Activated gamma-delta T cell (primary cell): ENCODE measurements at places on chromosomes 2 and 18.

DNA sequence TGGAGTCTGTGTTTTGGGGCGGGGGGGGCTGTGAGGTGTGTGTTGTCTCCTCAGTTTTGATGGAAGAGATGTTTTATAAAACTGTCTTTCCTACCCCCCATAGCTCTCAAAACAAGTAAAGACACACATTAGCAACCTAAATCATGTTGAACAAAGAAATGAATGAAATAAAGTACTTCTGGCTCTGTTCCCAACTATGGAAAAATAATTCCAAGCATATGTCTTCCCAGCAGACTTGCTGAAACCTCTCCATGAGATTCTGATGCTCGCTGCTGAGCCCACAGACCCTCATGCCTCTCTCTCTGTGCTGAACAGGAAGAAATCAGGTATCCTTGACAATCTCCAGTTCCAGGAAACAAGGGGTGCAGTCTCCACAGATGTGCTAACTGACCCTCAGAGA, 226.7 kb upstream of the KLHL29 start:
- DNase-seq, result no peak

- DNase-seq, result no peak
Measured at GRCh38 chr18:75548353-75548905, 120.9 kb upstream of the SMIM21 start.

DNA sequence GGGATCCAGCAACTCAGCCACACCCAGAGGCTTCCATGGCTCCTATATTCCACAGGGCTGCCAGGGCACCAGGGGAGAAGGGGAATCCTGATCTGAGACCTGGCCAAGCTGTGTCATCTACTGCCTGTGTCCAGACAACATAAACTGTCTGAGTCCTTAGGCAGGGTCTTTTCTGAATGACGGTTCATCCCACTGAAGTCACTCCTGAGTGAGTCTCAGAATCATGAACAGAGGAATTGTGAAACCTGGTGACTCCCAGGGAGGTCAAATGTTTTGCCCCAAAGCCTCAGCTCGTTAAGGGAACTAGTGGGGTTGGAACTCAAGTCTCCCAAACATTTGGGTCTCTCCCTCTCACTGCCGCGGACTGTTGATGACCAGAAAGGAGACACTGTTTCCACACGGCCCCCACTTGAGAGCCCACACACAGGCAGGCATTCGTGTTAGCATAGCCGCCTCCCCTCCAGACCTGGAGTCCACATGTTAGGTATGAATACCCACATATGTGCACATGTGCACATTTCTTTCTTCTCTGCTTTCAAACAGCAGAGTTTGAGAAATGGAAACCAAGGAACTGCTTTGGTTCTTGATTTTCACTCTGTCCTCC, 125.0 kb upstream of the MSH6 start:
- no peak for DNase-seq

DNA sequence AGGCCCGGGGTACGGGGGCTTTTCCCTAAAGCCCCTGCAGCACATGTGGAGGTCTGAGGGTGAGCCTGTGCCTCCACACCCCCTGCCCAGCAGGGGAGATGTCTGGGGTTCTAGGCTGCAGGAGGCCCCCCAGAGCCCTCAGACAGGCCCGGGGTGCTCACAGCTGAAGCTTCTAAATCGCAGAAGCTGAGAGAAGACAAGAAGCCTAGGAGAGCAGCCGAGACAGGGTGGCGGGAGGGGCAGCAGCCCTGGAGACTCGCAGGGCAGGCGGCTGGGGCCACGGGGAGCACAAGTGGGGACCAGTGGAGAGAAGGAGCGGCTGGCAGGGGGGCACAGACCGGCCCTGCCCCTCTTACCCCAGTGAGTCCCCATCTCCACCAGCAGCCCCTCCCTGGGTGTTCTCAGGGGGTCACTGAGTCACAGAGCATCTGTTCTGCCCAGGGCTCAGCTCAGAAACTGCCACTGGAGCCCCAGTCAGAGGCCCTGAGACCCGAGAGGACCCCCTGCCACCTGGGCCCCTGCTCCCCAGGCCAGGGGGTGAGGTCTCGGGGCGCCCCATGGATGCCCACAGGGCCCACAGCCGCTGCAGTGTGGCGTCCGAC, 26.1 kb downstream of the GPC1 start:
- no peak for DNase-seq

DNA sequence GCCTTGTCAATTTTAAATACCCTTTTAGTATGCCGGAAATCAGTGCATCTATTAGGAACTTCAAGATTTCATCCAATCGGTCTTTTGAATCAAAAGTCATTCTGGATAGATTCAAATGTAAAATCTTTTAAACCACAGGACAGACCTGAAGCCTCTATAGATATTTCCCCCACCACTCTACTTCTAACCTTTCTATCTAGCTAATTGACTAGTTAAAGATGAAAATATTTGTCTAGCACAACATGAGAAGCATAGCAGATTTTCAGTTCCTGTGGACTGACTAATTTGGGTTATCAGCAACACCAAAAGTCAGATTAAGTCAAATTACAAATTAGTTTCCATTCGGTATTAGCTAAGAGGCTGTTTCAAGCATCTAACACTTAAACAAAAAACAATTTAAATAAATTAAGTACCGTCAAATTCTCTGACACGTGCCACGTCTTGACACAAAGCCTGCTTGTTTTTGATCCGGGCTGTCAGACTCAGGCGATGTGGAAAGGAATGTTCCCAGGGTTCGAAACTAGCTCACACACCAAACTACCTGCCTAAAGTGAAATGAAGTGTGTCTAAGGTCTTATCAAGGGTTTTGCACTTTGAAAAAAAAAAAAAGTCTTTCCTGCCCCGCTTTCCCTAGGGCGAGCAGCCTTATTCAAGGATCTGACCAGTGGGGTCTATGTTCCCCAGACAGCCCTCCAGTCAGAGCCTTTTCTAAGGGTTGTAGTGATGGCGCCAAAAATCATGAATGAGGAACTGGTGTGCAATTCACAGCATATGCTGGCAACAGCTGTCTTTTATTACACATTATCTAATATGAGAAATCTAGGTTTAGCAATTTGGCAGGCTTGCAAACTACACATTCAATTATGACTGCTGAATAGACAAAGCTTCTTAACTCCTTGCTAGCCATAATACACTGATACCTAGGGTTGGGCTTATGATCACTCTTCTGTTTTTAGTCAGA, 4.7 kb downstream of the CYTIP start:
- DNase-seq, result no peak

- DNase-seq, result no peak
Measured at GRCh38 chr18:3916082-3916481, 466.1 kb downstream of the TGIF1 start.

GRCh38 chr2:20418519-20418918, 28.4 kb upstream of the RHOB start:
- no peak for DNase-seq

DNA sequence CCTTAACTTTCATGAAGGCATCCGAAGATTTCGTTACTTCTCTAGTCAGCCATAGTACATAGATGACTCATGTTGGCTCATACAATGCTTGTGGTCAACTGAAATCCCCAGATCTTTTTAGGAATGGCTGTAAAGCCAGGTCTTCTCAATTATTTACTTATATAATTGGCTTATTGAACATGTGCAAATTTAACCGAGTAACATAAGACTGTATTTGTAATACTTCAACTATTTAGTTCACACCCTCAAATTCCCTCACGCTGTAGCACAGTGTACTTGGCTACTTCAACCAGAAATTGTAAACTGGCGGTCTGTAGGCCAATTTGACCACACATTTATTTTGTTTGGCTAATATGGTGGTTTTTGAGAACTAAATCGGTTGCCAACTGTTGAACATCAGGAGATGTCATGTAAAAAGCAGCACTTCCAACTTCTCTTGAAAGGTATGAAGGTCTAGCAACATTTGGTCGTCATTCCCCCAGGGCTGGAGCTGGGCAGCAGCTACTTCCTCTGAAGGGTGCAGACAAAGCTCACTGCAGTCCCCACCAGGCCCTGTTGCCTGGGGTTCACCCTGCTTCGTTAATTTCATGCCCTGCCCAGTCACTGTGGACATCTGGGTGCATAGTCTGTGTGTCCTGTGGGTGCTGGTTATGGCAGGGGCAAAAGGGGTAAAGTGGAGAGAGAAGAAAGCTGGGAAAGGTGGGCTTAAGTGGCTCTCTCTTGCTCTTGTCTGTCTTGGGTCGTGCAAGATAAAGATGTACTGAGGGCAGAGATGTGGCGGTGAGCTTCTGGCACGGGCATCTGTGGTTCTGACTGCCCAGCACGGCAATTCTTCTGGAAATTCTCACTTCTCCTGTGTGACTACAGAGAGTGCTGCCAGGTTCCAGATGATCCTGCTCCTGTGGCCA, 3.2 kb upstream of the SH3RF3 start:
- no peak for DNase-seq

DNA sequence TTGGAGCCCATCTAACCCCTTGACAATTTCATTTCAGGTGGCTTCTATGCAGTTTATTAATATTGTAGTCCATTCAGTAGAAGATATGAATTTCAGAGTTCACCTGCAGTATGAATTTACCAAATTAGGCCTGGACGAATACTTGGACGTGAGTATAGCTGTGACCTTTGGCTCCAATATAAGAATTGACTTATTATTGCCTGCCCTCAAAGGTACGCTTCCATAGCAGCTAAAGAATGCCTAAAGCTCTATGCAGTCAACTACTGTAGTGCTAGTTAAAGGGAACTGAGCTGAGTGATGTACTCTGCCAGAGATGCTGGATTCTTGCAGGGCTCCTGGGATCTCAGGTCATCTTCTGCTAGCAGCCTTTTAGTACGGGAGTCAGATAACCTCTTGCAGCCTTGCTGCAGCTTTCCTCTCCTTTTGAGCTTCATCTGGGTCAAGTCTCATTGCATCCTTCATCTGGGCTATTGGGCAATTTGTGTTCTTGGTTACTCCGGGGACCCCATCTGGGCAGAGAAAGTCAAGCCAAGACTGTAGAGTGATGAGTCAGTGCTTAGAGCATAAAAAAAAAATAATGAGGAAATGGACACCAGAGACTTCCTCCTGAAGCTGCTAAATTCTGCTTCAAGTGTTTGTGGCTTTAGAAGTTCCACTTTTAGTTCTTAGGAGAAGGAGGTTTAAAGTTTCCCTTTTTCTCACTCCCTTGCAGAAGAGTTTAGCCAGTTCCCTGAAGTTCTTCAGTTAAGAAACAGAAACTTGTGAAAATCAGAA, 105.6 kb downstream of the PRPF40A start:
- no peak for DNase-seq

GRCh38 chr2:30026091-30027055, 105.0 kb upstream of the ALK start:
- DNase-seq, result peak; percentile 4

- no peak for DNase-seq
Measured at GRCh38 chr2:216031960-216032689, 18.8 kb upstream of the MREG start.

- no peak for DNase-seq
Measured at GRCh38 chr18:40250236-40250635, 1704.8 kb upstream of the PIK3C3 start.

- no peak for DNase-seq
Measured at GRCh38 chr18:63368611-63369010, 1.6 kb upstream of the KDSR start.

- DNase-seq, result no peak
Measured at GRCh38 chr2:80050246-80050645, 254.3 kb downstream of the LRRTM1 start.

- no peak for DNase-seq
Measured at GRCh38 chr18:43916984-43917383, 639.7 kb upstream of the SYT4 start.

DNA sequence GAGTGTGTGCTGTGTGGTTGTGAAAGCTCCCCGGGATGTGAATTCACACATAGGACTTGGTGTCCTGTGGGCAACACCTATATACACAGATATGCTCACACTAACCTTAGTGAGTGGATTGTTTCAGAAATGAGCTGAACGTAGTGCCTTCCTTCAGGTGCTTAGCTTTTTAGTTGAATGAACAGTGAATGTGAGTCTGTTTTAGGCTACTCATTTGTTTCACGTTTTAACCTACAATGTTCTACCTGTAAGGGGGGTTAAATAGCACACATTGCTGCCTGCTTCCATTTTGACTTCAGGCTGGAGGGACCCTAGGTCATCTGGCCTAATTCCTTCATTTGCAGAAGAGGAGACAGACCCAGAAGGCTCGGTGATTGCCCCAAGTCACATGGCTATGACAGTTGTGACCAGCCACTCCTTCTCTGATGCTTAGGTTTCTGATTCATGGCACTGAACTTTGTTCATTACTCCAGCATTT, 1.0 kb downstream of the PLEK start:
- DNase-seq, result no peak

DNA sequence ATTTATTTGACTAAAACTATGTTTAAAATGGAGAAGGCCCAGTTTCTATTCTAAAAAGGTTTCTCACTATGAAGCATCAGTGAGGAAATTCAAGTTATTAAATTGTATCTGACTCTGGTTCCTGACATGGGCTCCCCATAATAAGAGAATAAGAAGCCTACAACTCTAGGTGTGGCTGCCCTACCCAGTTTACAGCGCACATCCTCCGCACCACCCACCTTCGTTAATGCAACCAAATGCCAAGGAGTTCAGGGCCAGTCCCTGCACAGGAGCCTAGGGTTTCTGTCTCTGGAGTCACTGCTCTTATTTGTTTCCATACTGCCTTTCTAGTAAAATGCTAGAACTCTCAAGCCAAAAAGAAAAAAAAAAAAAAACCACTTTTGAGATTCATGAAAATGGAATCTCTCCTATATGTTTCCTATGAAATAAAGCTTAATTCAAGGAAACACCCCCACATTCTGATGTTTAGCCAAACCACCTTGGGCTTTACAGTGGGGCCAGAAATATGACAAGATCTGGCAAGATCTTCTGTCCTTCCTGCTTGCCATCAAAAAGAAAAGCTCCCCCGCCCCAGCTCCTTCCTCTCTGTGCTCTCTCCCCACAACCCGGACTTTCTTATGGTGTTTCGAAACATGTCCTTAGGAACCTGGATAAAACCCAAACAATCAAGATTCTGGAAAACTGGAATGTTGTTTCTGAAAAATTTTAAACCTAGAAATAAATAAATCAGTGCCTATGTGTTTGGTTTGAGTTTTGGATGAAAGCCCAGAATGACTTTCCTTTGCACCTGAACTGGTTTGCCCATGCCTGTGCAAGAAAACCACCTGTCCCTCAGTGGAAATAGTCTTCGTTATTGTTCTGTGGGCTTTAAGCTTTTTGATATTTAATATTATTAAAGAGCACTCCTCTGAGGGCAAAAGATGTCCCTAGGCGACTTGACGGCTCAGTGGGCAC, 136.7 kb downstream of the SP3 start:
- DNase-seq, result no peak

- DNase-seq, result no peak
Measured at GRCh38 chr2:29729401-29729800, 192.0 kb downstream of the ALK start.
